ENCODE measurements at places on chromosomes 11 and 22.

GRCh38 chr11:45385423-45385822, 99.3 kb upstream of the SYT13 start:
- DNase-seq: no peak

GRCh38 chr11:36792996-36793914, 195.2 kb upstream of the RAG2 start:
- DNase-seq: no peak

- DNase-seq: no peak
Observed at GRCh38 chr11:45803971-45804760, 783 bp upstream of the SLC35C1 start.

GRCh38 chr22:24727218-24727851, 47.2 kb downstream of the PIWIL3 start:
- no peak for DNase-seq

DNA sequence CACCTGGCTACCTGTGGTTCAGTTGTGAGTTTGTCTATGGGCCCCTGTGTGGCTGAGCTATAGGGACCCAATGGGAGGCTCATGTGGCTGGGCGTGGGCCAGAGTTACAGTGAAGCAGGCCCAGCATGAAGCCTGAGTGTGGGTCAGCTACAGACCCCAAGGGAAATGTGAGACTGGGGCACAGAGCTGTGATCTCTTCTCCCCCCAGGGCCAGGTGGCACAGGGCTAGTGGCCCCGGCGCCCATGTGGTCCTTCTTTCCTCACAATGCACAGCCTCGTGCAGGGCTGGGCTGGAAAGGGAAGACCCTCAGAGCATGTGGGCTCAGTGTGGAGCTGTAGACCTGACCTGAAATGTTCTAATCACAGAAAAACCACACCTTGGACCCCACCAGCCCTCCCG, 71.6 kb upstream of the NECTIN1 start:
- DNase-seq: no peak

DNA sequence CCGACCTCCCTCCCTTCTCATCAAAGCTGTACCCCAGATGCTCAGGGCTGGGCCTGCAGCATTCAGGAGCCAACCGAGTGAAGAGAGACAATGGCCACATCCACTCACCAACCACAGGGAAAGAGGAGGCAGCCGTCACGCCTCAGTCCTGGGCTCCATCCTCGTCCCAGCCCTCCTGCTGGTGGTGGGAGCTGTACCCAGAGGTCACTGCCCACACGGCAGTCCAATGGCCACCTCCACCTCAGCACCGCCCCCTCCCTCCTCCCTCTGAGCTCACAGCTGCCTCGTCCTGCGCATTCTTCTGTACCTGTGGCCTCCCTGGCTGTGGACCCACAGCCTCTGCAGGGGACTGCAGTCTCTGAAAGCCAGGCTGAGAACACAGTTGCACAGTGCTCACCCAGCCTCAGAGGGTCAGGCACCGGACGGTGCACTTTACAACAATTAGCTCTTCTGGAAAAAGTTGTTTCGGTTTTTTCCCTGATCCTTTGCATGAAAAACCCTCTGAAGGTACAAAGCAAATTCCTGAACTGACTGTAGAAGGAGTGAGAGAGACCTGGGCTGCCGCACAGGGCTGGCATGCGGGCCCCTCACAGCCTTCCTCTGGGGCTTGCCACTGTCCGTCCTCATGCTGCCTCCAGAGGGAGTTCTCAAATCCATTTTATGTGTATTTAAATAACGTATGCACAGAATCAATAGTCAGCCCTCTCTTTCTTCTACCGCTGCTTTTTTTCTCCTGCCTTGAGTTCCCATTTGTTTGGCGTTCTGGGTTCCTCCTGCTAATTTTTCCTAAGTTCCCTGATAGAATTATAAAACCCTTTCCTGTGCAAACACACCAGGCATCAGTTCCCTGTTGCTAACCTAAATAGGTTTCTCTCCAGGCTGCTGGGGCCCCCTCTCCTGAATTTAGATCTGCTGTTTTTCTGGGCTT, 52.7 kb downstream of the PHF21B start:
- no peak for DNase-seq

DNA sequence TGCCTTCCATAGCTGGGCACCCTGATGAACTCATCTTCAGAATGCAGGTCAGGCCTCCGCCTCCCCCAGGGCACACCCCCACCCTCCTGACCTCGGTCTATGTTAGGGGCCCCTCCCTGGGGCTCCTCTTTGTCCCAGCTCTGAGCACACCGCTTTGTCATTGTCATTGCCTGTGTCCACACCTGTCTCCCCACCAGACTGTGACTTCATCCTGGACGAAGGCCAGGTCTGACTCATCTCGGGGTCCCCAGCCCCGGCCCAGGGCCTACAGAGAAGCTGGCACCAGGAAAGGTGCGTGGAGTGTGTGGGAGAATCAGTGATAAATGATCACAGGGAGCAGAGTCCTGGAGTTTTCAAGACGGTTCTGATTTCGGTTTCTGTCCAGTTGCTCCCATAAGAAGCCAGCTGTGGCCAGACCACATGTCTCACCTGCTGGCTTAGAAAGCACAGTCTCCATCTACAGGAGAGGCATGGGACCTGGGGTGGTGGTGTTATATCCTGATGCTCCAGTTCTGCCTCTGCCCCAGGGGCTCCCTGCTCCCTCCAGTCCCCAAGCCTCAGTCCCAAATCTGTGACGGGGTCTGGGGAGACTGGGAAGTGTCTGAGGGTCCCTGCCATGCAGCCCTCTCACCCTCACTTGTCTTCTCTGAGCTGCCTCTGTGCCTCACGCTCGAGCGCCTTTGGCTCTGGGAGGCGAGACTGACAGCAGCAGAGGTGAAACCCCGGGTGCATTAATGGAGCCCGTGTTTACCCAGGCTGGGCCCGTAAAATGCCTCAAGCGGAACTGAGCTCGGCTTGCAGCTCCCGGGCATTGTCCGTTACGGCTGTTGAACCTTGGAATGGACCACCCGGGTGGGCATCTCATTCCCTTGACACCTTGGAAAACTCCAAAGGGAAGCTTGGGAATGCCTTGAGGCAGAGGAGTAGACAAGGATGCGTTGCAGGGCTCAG, 85.5 kb upstream of the WNT11 start:
- no peak for DNase-seq

GRCh38 chr11:125165843-125166763, 1.6 kb downstream of the PKNOX2 start:
- DNase-seq: no peak

- no peak for DNase-seq
Observed at GRCh38 chr11:87136236-87136635, 98.5 kb downstream of the TMEM135 start.

DNA sequence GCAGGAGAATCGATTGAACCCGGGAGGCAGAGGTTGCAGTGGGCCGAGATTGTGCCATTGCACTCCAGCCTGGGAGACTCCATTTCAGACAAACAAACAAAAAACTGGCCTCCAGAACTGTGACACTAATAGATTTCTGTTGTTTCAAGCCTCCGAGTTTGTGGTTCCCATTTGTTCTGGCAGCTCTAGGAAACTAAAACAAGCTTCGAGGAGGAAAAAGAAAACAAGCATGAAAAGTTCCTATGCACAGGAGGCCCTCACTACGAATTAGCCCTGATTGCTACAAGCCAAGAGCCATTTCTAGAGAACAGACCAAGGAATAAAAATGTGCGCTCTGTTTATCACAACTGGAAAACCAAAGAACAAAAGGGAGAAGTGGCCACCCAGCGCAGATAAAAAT, 47.8 kb upstream of the SHANK2 start:
- no peak for DNase-seq

GRCh38 chr11:292211-293121, 3.5 kb downstream of the PGGHG start:
- no peak for DNase-seq

DNA sequence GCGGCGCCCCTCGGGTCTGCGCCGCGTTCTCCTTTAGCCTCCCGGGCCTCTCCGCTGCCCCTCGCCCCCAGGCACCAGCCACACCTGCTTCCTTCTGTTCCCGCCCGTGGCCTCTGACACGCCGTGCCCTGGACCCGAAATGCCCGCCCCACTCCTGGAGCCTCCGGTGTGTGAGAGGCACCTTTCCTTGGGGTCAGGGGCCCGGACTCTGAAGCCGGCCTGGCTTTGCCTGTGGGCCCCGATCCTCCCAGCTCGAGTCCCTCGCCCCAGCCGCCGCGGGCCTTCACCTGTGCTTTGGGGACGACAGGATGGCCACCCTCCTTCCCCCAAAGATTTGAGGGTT, 661 bp upstream of the CDPF1 start:
- DNase-seq: no peak

DNA sequence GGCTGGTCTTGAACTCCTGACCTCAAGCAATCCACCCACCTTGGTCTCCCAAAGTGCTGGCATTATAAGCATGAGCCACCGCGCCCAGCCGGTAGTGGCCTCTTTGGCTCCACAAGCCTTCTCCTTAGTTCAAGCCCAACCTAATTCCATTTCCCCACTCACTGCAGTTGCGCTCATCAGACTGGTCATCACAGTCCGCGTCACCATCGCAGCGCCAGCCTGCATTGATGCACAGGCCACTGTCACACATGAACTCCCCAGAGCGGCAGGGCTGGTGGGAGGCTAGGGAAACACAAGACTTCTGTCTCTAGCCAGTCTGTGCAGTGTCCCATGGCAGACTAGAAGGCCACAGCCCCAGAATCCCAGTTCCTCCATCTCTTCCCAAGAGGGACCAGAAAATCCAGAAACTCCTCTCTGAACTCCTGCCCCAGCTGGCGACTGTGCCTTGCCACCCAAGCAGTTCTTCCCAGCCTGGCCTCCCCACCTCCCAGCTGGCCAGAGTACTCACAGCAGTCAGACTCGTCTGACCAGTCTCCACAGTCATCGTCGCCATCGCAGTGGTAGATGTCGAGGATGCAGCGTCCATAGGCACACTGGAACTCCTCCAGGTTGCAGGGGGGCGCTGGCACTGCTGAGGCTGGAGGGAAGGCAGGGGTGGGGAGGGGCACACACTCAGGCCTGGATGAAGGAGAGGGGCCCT, 19.8 kb downstream of the LRP4 start:
- DNase-seq: no peak

DNA sequence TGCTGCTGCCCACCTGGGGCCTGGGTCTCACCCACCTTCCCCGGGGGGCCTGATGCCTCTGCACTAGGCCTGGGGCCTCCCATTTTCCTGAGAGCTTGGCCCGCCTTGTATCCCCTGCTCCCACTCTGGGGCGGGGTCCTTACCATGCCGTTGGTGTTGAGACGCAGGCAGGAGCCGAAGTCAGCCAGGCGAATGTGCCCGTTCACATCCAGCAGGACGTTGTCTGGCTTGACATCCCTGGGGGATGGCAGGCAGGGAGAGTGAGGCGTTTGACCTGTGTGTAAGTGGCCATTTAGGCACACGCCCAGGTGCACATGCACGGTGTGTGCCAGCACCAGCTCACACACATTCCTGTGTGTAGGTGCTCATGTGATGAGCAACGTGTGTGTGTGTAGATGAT, 5.1 kb downstream of the CDC42BPG start:
- no peak for DNase-seq

- no peak for DNase-seq
Observed at GRCh38 chr11:34565417-34566207, 52.0 kb upstream of the ELF5 start.

- no peak for DNase-seq
Observed at GRCh38 chr22:18035751-18036150, 11.4 kb upstream of the MICAL3 start.

- DNase-seq: no peak
Observed at GRCh38 chr11:94129512-94130297, 1.1 kb downstream of the PANX1 start.

DNA sequence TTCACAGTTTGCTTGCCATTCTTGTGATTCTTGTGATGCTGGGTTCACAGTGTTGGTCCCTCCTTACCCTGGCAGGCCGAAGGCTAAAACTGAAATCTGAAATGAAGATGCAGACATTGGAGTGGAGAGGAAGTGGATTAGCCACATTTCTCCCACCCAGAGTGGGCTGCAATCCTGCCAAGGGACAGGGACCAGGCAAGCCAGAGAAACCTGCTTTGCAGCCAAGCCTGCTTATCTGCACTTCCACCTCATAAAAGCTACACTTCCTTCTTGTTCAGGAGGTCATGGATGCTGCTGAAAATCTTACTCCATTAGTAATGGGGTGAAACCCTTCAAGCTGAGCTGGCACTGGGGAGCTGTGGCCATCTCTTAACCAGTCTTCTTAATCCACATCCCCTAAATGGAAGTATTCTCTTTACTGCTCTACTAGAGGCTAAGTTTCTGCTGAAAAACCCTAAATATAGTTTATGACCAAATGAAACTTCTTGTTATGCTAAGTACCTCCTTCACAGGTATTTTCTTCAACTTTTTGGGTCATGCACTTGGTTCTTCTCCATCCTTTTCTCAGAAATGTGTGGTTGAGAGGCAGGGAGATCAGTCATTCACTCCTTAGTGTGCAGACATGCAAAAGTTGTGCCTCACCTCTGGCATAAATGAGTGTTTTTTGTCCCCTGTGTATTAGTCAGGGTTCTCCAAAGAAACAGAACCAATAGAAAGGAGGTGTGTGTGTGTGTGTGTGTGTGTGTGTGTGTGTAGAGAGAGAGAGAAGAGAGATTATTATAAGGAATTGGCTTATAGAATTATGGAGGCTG, 133.9 kb upstream of the BMAL1 start:
- no peak for DNase-seq

DNA sequence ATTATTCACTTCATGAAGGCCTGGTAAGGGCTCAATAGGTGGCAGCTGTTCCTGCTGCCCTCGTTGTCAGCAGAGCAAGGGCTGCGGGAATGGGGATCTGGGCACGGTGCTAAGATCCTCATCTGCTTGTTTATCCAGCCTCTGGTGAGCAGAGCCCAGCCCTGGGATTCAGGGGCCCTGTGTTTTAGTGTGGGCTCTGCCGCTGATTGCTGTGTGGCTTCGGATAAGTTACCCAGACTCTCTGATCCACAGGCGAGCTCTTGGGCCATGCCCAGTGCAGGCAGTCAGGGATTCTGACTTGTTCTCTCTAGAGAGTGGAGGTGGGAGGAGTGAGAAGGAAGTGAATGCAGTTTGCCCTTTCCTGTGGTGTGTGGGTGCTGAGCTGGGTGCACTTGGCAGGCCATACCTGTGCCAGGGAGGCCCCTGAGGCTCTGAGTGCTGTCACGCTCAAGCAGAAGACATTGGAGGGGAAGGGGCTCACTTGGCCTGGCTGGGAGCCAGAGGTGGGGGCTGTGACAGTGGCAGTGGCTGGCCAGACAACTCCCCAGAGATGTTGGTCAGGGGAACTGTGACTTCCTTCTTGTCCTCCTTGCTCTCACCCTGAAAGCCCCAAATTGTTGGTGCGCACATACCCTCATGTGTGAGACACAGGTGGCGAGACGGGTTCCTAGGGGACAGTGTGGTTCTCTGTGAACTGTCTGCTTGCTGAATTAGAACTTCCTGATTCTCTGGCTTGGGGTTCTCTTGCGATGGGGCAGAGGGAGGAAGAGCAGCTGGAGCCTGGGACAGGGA, 43.7 kb downstream of the CD82 start:
- DNase-seq: no peak

GRCh38 chr11:85652786-85653447, 5.2 kb downstream of the TMEM126A start:
- no peak for DNase-seq
